CD4-positive, alpha-beta T cell (primary cell): ENCODE measurements at places on chromosomes 16 and 17. TPM values are rescaled to one million over a fixed set of nuclear protein-coding genes. Genes with fewer than 3 reads are reported as not detected.

GRCh38 chr16:72247821-72248253 is 75.9 kb upstream of the PMFBP1 start:
- no peak for DNase-seq

- DNase-seq, result no peak
These were observed 152.7 kb upstream of the GNAO1 start for GRCh38 chr16:56038564-56039098.

DNA sequence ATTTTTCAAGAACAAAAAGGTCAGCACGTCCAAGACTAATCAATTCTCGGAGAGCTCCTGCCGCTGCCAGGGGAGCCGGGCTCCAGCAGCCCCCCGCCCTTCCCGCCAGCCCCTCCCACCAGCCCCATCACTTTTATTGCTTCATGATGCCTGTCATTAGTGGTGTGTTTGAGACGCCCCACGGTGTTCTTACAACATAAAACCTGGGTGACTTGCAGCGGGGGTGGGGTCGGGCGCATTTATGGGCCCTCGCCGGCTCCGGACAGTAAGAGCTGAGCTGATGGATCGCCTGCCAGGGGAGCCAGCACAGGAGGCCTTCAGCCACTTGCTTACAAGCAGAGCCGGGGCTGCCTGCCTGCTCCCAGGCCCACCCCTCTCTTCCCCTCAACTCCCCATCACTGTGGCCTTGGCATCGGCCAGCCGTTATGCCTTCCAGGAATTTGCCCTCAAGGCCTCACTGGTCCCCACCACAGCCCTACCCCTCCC is 82.9 kb upstream of the CBX4 start:
- DNase-seq, result no peak

GRCh38 chr17:67336859-67337258 is 29.5 kb downstream of the PSMD12 start:
- no peak for DNase-seq

IRX5 gene
- total RNA-seq, result not detected

LGALS9B gene
- not detected for total RNA-seq
